ENCODE measurements at places on chromosomes 4 and X.

- no peak for DNase-seq
Observed at GRCh38 chr4:148442832-148443511, 758 bp upstream of the NR3C2 start.

DNA sequence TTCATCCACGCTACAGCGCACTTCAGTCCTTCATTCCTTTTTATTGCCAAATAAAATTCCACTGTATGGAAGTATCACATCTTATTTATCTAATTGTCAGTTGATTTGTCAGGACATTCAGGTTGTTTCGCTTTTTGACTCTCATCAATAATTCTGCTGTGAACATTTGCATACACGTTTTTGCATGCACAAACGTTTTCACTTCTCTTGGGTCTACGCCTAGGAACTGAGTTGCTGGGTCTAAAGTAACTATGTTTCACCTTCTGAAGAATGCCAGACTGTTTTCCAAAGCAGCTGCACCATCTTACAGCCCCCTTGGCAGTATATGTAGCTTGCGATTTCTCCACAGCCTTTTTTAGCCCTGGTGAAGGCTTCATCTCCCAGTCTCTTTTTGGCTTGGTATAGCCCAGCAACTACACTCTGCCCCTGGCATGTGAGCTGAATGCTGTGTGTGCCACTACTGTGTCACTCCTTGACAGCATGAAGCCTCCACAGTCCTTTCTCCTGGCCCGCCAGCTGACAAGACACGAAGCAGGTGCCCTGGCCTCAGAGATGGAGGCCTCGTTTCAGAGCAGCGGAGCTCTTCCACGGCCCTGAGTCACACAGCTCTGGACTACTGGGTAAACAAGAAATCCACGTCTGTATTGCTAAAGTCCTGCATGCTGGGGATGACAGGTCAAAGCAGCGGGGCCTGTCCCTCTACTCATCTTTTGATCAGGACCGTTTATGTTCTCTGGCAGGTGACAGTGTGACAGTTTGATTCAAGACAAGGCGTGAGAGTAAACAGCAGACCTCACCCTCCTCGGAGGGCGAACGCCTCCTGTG is 75.5 kb downstream of the NSUN7 start:
- no peak for DNase-seq

GRCh38 chr4:67743194-67743593 is 11.0 kb downstream of the GNRHR start:
- no peak for DNase-seq

- no peak for DNase-seq
Observed at GRCh38 chr4:126215759-126216158, 901.0 kb downstream of the FAT4 start.

- no peak for DNase-seq
Observed at GRCh38 chrX:132648895-132649294, 160.1 kb upstream of the MBNL3 start.

DNA sequence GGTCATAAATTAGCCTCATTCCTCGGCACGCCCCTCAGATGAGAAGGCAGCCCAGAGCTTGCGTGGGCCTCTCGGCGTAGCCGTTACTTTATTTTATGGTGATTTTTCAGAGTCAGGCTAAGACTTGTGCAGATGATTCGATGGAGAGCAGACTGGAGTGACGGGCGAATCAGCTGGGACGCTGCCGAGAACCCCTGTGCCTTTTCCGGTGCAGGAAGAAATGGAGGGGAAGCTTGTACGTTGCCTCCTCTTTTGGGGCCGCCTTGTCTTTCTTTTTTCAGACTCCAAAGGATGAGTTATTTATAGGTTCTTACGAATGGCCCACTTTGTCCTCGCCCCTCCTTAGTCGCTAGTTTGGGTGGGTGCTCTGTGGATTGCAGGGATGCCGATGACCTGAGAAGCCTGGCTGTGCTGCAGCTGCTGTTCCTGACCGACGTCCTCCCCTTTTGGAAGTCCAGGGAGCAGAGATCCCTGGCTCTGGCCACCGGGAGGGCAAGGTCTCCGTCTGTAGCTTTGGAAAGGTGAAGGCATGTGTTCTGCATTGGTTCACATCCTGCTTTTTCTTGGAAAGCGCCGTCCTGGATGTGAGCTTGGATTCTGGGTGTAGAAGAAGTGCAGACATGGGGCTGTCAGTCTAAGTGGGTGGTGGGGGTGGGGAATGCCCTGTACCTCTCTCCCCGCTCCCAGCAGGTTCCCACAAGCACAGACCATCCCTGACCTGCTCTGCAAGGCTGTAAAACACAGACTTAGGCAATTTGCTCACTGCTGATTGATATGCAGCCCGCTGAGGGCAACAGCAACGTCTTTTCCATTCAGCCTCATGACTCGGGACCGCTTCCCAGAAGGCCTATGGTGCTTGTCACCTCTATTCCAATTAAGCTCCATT is 9.3 kb downstream of the SORCS2 start:
- DNase-seq = peak; percentile 20

DNA sequence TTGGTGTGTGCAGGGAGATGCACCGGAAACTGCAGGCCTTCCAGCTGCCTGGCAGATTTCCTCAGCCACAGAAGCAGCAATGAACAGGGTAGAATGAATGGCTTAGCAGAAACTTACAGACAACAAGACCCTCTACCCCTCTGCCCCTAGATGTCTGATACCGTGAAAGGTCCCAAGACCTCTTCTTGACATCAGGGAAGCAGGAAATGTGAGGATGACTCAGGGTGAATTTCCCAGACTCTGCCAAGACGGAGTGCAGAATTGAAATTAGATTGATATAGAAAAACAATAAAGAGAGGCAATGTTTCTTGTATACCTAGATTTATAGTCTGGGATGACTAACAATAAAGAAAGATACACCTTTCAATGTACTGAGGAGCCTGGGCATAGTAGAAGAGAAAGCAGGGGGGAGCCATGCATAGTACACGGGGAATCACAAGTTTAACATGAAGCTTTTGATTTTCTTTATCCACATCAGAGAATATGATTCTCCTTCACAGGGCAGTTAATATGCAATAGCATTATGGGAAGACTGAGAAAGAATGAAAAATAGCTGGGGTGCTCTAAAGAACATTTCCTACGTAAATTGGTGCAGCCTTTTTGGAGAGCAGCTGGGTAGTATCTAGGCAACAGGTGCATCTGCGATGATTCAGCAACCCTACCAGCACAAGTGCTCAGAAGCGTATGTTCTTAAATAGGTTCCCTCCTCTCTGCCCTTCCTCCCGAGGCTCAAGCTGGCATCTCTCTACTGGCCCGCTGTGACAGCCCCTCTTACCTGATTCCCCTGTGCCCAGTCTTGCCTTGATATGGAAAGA is 18.3 kb upstream of the CXCR3 start:
- no peak for DNase-seq

- no peak for DNase-seq
Observed at GRCh38 chrX:138018145-138018799, 452.3 kb downstream of the ZIC3 start.

DNA sequence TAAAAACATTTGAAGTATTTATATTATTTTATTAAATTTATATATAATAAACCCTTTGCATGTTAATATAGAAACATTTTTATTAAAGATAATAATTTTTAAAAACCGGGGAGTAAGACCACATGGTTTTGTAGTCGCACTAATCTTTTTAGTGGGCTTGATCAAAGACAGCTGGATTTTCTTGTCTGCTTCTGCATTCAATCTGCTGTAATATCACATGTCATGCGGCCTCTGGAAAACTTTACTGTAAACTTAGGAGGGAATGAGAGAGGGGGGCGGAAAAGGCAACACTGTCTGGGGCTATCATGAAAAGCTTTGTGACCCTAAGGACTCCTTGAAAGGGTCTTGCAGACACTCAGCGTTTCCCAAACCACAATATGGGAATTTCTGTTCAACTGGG is 62.8 kb upstream of the NLGN4X start:
- no peak for DNase-seq

GRCh38 chrX:118355225-118355920 is 9.5 kb downstream of the WDR44 start:
- DNase-seq = no peak

DNA sequence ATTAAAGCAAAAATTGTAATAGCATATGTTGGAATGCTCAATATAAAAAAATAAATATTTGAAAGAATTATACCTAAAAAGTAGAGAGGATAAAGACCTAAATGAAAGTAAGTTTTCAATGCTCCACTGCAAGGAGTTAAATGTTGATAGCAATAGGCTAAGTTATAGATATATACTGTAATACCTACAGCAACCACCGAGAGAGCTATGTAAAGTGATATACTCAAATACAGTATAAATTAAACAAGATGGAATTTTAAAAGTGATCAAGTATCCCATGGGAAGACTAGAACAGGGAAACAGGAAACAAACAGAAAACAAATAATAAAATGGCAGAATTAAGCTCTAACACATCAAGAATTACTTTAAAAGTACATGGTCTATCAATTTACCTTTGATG is 73.9 kb downstream of the CASP3 start:
- DNase-seq = no peak

GRCh38 chr4:22014222-22014741 is 65.7 kb upstream of the KCNIP4 start:
- DNase-seq = peak; percentile 28

- peak; percentile 83 for DNase-seq
Observed at GRCh38 chrX:65688403-65688871, 21.0 kb downstream of the MSN start.

DNA sequence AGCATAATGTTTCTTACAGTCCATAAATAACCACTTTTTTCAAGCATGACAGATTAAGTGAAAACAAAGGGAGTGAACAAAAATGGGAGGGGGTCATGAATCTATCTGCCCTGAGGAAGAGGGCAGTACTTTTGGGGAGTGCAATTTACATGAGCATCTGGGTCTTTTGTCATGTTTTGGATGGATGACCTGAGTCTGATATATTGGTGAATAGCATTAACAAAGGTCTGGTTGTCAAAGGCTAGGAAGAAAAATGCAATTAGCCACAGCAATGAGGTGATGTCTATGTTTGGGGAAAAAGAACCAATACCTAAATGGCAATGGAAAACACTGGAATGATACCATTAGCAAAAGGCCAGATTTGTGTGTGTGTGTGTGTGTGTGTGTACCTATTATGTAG is 15.1 kb upstream of the MAD2L1 start:
- no peak for DNase-seq

DNA sequence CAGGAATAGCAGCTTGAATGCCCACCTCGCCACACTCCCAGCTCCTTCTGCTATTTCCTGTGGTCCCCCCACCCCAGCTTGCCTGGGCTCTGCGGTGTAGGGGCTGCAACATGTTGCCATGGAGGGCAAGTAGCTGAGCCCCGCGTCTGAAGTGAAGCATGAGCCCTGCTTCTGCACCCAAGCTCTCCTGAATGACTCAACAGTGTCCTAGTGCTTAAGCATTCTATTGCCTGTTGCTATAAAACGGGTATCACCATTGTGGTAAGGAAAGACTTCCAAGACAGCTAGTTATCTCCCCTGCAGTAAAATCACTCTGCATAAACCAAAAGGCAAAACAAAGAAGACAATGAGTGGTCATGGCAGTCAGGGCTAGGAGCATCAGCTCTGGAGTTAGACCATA is 31.4 kb upstream of the SPATA4 start:
- no peak for DNase-seq

DNA sequence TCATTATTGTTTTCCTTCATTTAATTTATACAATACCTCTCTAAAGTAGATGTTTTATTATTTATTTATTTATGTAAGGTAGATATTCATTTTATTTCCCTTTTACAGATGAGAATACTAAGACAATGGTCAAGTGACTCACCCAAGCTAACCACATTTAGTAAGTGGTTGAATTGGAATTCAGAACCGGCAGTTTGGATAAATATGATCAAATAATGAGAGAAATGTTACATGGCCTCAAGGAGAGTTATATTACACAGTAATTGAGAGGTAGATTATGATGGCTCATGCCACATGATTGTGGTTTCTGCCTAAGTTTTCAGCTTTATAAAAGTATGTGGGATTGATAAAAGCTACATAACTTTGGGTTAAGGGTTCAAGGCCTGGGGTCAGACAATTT is 239.4 kb upstream of the BOD1L1 start:
- DNase-seq = peak; percentile 54

DNA sequence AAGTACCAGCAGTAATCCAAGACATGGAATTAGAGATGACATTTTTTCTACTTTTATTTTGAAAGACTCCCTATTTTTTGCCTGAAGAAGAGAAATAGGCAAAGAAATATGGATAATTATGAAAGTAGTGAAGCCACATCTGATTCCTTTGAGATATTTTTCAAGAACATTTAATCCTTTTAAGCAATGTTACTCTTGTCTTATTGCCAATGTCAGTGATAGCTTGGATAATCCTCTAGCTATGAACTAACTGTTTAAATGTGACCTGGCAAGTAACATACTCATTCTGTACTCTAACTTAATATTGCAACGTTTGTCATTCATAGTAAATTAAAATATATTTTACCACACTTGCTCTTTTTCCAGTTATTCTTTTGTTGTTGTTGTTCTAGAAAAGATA is 181.3 kb downstream of the VEGFC start:
- DNase-seq = no peak

DNA sequence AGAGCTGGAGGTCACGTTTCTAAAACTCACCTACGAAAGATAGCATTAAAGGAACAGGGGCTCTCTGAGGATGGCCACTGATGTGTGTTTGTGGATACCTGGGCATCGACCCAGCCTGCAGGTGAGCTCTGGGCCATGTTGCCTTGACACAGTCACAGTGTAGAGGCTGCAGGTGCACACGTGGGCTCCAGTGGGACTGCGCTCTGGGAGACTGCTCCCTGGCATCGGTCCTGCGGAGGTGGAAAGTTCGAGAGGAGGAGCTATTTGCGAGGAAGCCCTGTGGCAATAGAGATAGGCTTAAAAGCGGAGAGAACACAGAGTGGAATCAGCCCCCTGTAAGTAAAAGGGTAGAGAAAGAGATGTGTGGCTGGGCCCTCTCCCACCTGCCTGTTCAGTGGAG is 12.3 kb upstream of the TADA2B start:
- no peak for DNase-seq

GRCh38 chrX:37757082-37757481 is 22.8 kb upstream of the CYBB start:
- DNase-seq = no peak

GRCh38 chr4:153541456-153542096 is 75.4 kb downstream of the TMEM131L start:
- DNase-seq = peak; percentile 92

- no peak for DNase-seq
Observed at GRCh38 chr4:148812101-148812500, 369.9 kb upstream of the NR3C2 start.

DNA sequence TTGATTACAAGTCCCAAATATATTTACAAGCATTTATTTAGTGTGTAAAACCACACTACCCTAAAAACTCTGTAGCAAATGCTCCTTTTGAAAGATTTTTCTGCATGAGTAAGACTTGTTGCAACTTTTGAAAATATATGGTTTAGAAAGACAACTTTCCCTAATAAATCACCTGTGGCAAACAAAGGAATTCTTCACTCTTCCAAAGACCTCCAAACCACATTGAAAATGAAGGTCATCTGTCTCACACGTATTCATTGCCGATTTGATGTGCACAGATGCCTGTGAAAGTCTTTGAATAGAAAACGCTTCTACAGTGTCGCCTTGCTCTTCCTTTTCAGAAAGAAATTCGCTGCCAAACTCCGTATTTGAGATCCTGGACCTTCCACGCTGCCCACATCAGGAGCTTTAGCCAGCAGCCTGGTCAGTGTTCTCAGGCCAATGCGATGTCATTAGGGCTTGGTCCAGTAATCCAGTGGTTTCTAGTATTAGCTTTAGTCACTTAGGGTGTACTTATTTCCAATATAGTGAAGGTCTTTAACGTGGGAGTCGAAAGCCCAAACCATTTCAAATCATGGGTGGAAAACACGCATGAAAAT is 22.2 kb downstream of the SPINK2 start:
- peak; percentile 44 for DNase-seq
